PC-3 (cell line): ENCODE measurements at places on chromosomes 11 and 22.

DNA sequence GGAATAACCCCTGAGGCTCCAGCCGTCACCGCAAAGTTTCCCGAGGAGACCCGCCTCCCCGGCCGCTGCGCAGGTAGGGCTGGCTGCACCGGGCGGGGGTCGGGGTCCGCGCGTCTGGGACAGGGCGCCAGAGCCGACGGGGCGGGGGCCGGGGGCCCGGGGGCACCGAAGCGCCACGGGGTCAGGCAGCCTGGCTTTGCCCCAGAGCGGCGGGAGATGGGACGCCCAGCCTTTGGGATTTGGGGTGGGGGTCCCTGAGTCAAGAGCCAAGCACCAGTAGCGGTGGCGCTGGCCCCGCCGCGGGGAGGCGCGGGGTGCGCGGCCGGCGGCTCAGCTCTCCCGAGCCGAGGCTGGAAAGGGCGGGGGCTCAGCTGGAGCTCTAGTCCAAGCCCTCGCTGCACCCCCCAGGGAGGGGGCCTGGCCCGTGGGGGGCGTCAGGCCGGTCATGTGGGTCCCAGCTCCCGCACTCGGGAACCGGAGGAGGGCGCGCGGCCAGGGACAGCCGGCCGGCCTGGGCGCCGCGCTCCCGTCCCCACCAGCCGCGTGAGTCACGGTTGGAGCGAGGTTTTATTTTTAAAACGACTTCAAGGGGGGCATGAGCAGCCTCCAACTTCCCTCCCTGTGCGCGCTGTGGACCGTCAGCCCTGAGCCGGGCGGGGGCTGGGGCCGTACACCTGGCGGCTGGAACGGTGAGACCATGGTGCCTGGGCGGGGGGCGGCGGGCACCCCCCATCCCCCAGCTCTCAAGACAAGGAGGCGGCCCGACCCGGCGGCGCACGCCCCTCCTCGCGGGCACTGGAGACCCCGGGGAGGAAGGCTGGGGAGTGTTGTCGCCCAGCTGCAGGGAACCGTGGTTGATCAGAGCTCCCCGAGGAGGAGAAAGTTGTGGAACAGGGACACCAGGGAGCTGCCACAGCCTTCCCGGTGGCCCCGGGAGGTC, 626 bp downstream of the FLRT1 start:
- peak; percentile 59 for DNase-seq

GRCh38 chr22:19085233-19085718, 36.9 kb downstream of the DGCR2 start:
- DNase-seq: peak; percentile 51

GRCh38 chr11:122612123-122612824, 43.2 kb upstream of the UBASH3B start:
- DNase-seq: peak; percentile 39

- DNase-seq: no peak
Observed at GRCh38 chr11:113568566-113568965, 93.4 kb upstream of the DRD2 start.

DNA sequence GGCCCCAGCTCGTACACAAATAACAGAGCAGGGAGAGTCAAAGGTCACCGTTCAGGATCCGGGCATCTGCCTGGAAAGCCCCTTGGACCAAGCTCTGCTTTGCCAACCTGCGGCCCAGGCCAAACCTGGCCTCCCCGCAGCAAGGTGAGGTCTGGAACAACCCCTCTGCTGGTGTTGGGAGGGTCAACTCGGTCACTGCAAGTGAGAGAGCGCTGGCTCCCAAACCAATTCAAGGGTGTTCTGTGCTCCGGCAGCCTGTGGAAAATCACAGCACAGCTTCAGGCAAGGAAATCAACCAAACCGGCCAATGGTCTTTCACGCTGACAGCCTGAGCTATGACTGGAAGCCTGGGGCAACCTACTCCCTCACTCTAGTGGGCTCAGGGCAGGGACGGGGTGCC, 63.4 kb downstream of the MYH9 start:
- DNase-seq: no peak

DNA sequence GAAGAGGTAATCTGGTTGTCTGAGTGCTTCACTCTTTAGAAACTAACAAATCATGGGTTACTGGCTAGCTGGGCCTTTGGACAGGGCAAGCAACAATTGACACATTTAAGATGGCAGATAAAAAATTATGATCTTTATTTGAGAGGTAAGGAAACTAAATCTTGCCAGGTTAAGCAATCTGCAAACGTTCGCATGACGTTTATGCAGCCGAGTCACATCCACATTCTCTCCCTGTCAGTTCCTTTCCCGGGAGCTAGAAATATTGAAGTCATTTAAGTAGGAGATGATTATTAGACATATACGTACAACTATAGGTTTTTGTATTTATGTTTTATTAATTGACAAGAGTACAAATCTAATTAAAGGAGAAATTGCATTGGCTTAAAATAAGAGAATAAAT, 57.4 kb upstream of the RCN1 start:
- DNase-seq: no peak

- DNase-seq: no peak
Observed at GRCh38 chr11:78428266-78428636, 10.6 kb upstream of the GAB2 start.

DNA sequence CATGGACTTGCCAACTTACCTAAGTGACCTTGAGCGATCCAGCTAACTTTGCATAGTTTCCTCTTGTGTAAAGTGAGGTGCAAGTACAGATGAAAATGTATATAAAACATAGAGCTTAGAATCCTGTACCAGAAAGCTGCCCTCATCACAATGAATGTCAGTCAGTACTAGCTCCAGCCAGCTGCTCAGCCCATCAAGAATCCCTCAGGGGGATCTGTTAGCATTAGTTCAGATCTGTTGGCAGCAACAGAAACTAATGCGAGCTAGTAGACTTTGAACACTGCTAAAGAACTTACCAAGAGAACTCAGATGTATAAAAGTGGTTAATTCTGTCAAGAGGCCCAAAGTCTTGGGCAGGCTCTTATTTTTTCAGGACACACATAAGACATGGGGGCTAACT, 6.3 kb upstream of the C11orf91 start:
- no peak for DNase-seq

GRCh38 chr22:45332001-45332400, 22.3 kb downstream of the FAM118A start:
- no peak for DNase-seq

DNA sequence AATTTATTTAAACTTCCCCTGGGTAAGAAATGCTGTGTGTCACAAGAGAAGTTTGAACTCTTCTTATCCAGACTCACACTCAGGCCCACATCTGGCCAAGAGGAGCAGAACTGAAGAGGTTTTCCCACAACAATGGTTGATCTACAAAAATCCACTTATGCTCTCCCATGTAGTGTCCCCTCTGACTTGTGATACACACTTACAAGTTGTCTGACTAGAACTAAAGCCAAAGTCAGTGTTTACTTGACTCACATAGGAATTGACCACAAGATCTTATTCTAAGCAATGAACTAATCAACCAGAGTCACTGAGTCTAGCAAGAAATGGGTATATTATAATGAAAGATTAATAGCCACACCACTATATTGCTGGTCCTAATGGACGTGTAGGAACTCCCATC, 133.0 kb downstream of the ATG16L2 start:
- no peak for DNase-seq

GRCh38 chr11:128707681-128708080, 13.8 kb downstream of the FLI1 start:
- peak; percentile 64 for DNase-seq

DNA sequence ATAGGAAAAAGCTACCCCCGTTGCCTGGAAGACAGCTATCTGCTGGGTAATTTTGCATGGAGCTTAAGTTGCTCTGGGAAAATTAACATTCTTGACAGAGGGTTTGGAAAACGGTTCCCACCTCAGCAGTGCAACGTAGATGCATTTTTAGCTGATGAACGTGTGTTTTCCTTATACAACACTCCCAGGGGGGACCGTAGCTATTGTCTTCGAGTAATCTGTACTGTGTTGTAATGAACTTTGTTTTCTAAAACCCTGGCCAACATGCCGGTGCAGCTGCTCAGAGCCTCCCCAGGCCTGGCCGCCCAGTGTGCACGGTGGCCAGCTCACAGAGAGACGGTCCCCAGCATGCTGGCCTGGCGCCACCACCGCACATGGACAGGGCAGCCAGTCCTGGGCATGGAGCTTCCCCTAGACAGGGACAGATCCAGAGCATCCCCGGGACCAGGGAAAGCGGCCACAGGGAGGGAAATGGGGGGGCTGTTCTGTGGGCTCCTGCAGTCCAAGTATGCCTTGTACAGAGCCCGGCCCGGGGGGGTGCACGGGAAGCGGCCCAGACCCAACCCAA, 2.2 kb downstream of the TNNT3 start:
- DNase-seq: no peak

DNA sequence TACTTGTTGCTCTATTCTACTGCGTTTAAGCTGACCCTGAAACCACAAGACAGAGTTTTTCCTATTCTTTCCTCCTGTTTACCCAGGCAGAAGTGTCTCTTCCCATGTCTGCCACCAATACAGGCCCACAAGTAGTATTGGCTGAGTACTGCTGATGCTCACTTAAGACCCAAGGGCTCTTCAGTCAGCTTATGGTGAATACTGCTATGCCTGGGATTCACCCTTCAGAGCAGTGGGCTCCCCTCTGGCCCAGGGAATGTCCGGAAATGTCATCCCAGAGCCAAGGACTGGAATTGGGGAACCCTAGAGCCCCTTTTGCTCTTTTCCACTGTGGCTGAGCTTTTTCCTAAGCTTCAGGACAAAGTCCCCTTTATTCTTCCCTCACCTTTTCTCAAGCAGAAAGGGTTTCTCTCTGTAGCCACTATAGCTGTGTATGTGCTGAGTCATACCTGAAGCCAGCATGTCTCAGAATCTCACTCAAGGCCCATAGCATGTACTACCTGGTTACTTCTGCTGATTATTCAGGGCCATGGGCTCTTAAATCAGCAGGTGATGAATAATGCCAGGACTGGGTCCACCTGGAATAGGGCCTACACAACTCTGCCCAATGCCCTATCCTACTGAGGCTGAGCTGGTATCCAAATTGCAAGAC, 745.8 kb upstream of the ANO5 start:
- no peak for DNase-seq

DNA sequence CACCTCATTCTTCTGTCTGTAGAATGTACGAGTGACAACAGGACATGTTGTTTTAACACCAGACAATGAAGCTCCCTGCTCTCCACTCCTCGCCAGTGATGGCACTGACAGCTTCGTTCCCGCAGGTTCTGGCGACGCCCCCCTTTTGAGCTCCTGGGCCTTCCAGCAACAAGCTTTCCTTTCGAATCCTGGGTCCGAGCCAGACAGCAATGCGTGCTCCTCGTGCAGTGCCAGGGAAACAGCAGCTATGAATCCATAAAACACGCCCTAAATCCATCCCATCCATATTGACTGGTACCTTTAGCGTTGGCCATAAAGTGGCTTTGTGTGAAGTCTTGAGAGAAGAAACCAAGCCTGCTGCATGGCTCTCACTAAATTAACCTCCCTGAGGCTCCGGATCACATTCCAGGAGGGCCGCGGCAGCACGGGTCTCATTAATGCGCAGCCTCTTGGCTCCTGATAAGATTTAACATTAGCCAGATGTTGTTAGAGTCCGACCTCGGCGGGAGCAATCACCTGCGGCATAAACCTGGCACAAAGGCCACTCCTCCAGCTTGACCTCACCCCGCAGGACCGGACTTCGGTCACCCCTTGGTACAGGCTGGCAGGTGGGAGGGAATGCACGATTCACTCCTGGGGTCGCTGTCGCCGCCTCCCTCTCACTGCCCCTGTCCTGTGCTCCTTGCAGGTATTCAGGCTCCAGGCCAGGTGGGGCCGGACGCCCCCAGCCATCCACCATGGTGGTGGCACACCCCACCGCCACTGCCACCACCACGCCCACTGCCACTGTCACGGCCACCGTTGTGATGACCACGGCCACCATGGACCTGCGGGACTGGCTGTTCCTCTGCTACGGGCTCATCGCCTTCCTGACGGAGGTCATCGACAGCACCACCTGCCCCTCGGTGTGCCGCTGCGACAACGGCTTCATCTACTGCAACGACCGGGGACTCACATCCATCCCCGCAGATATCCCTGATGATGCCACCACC, 50.1 kb downstream of the MACROD1 start:
- DNase-seq: no peak

GRCh38 chr22:26485806-26486390, 2.2 kb downstream of the SRRD start:
- DNase-seq: no peak

DNA sequence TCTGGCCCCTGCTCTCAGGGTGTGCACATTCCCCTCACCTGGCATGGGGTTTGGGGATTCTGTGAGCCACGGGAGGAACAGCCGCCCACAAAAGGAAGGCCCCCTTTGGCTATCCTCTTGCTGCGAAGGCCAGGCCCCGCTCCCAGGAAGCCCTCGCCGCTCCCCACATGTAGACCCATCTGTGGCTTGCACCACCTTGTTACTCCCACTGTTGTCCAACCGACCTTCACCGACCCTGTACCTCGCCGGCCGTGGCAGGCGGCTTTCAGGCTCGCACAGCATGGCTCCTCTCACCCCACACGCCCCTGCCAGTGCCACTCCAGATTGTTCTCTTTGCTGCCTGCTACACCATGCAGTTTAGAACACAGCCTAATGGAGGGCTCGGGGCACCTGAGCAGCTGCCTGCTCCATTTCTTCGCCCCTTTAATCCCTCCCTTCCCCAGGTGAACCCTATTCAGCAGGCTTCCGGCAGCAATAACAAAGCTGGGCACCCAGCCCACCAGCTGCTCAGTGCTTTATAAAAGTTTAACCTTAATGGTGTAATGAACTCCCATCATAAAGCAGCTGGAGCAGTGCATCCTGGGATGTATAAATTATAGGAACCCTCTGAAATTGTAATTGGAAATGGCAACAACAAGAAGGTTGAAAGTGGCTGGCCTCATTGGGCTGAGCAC, 10.7 kb downstream of the DAGLA start:
- DNase-seq: no peak

DNA sequence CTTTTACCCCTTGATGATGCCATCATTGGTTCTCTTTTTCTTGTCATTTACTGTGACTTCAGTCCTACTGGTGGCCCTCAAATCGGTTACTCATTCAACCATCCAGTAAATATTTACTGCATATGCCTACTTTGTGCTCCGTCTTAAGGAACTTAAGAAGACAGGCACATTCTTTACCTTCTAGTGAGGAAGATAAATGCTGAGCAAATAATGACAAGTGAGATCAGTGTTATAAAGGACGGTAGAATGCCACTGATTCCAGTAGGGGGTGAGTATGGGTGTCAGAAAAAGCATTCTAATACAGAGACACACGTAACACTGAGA, 1.6 kb downstream of the ANKRD42 start:
- peak; percentile 41 for DNase-seq

DNA sequence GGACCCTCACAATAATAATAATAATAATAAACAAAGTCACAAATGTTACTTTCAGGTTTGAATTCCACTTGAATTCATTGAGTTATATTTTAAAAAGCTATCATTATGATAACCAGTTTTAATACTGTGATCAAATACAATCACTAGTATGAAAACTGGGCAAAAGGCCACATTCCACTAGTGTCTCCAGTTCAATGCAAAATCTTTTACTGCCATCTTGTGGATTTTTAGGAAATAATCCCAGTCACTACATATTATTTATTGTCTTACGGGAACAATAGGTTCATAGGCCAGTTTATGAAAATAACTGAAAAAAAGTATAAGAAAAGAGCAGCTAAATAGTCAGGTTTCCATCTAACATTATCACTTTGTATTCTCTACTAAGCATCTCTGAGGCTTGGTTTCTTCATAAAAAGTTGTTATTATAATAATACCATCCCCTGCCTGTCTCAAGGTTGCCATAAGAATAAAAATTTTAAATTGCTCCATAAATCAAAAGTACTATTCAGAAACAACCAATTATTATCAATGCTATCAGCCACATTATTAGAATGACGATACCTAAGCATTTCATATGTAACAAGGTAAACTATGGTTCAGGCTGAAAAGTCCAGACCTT, 533.9 kb upstream of the CCDC90B start:
- DNase-seq: peak; percentile 80

- DNase-seq: peak; percentile 30
Observed at GRCh38 chr11:93849751-93850593, 446 bp downstream of the VSTM5 start.

GRCh38 chr22:44975427-44976262, 34.2 kb downstream of the PHF21B start:
- DNase-seq: peak; percentile 85
